Activated naive CD4-positive, alpha-beta T cell treated with anti-CD3 and anti-CD28 coated beads for 36 hours (primary cell): ENCODE measurements at places on chromosomes 2 and 18. TPM values are rescaled to one million over a fixed set of nuclear protein-coding genes. Genes with fewer than 3 reads are reported as not detected.

INPP5D gene
- total RNA-seq: 50.9 TPM

PSMA8 gene
- 2.1 TPM for total RNA-seq

GLS gene
- total RNA-seq: 248 TPM

WDR7 gene
- 19.5 TPM for total RNA-seq

ALLC gene
- not detected for total RNA-seq

SLC40A1 gene
- 3.8 TPM for total RNA-seq

SRD5A2 gene
- not detected for total RNA-seq

DNA sequence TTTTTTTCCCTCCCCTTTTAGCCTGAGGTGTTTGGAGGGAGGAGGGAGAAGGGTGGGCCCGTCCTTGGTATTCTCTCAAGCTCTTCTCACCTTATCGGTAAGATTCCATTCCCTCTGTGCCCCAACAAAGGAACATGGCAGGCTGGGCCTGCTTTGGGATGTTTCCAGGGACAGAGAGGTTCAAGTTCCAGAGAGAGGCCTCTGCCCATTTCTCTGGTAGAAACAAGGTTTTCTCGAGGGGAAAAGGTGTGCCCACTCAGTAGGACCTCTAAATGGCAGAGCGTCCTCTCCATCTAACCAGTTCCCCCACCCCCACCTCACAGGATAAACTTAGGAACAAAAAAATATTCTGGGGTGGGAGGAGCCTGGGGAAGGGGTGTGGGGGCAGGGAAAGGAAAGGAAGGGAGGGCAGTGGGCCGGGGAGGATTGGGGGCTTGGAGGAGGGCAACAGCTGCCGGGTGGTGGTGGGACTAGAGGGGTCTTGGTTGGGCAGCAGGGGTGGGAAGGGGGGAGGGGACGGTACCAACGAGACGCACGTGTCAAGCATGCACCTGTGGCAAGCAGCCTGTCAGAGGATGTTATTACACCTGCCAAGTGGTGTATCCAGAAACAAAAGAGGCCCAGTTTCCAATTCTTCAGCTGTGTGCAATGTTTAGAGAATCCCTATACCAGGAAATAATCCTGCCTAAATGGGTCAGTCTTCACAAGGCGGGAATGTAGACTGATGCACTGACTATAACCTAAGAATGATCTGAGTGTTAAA lies 2.1 kb downstream of the PCBP1 start:
- H3K36me3 ChIP-seq: peaks cover 38% of the 10 kb centered on the region
- H3K27ac ChIP-seq: peak overlapping the region; percentile 100
- peak overlapping the region; percentile 97 for H3K4me3 ChIP-seq

- no peak overlapping the region for H3K27ac ChIP-seq
- no peaks in the 10 kb centered on the region for H3K36me3 ChIP-seq
- no peak for DNase-seq
Observed at GRCh38 chr2:98372579-98372978, 26.3 kb downstream of the CNGA3 start.

- no peaks in the 10 kb centered on the region for H3K36me3 ChIP-seq
- no peak overlapping the region for H3K27ac ChIP-seq
- DNase-seq: no peak
- no peaks in the 10 kb centered on the region for H3K27me3 ChIP-seq
Observed at GRCh38 chr18:56200381-56200911, 437.9 kb downstream of the TXNL1 start.

- H3K36me3 ChIP-seq: no peaks in the 10 kb centered on the region
- DNase-seq: no peak
- peaks cover 1% of the 10 kb centered on the region for H3K4me1 ChIP-seq
- no peak overlapping the region for H3K27ac ChIP-seq
Observed at GRCh38 chr2:147170932-147171331, 673.9 kb upstream of the ACVR2A start.

DNA sequence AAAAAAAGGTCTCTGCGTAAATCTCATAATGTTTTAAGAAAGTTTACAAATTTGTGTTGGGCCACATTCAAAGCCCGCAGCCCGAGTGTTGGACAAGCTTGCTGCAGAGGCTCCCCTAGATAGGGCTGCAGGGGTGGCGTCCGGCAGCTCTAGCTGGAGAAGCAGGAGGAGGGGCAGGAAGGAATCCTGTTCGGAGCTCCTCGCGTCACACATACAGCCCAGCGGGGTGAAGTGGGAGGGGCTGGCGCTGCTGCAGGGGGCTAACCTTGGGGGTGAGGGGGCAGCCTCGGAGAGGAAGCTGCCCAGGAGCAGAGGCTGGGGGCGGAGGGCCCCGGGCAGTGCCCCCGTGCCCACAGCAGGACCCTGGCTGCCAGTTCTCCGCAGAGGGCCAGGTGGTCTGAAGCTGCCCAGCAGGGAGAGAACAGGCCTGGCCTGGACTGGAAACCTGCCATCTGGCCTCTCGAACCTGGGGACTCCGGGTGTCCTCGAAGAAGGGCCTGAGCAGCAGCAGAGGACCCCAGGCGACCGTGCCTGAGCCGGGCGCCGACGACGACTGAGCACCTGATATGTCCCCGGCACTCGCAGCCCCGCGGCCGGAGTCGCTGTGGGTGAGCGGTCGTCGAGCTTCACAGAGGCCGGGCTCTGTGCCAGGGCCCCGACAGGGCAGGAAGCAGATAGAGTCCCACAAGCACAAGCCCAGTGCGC lies 2.6 kb upstream of the GPR35 start:
- no peaks in the 10 kb centered on the region for H3K27me3 ChIP-seq
- H3K36me3 ChIP-seq: peaks cover 4% of the 10 kb centered on the region
- peak overlapping the region; percentile 59 for H3K27ac ChIP-seq
- peak; percentile 68 for DNase-seq
- peaks cover 55% of the 10 kb centered on the region for H3K4me1 ChIP-seq
- H3K4me3 ChIP-seq: peak overlapping the region; percentile 23

DNA sequence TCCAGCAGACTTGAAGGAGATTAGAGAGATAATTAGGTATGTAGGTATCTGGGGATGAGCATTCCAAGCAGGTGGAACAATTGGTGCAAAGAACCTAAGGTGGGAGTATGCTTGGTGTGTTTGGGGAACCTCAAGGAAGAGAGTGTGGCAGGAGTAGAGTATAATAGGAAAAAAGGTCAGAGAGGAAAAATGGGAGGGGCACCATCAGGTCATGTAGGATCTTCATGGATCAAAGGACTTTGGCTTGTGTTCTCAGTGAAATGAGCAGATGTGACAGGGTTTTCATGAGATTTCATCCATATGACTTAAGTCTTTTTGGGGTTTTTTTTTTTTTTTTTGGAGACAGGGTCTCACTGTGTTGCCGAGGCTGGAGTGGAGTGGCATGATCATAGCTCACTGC lies 47.3 kb downstream of the RBBP8 start:
- H3K27ac ChIP-seq: no peak overlapping the region
- no peak for DNase-seq

DNA sequence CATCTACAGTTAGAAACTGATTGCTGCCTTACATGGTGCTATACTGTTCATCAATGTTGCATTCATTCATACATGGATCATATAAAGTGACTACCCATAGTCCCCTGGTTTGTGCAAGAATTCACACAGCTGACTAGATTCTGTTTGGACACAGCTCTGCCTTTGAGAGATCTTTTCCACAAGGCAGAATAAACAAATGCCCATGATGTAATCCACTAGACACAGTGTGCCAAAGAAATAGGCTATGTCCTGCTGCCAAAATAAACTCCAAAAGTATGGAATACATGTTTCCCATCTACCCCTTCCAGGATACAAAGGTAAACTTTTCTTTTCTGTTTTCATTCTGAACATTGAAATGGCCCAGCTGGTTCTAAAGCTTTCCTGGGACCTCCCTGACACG lies 269.4 kb upstream of the CHAC2 start:
- no peaks in the 10 kb centered on the region for H3K36me3 ChIP-seq
- H3K4me1 ChIP-seq: no peaks in the 10 kb centered on the region
- no peak overlapping the region for H3K4me3 ChIP-seq
- no peaks in the 10 kb centered on the region for H3K27me3 ChIP-seq
- H3K27ac ChIP-seq: no peak overlapping the region

DNA sequence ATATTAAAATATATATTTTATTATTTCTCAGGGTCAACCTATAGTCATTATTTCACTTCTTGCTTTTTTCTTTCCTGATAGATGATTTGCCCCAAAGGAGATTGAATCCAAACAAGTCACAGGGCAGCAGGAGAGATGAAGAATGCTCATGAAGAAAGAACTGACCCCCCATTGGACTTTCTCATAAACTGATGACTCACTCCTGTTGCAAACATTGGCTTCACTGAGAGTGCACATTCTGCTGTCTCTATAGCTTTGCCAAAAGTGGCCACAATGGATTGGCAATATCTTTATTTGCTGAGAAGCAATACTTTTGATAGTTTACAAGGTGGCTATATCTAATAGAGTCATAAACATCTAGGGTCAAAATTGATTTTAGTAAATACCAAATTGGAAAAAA lies 55.9 kb upstream of the ZNF385B start:
- no peak for DNase-seq
- H3K4me1 ChIP-seq: no peaks in the 10 kb centered on the region
- H3K27me3 ChIP-seq: no peaks in the 10 kb centered on the region
- H3K27ac ChIP-seq: no peak overlapping the region

DNA sequence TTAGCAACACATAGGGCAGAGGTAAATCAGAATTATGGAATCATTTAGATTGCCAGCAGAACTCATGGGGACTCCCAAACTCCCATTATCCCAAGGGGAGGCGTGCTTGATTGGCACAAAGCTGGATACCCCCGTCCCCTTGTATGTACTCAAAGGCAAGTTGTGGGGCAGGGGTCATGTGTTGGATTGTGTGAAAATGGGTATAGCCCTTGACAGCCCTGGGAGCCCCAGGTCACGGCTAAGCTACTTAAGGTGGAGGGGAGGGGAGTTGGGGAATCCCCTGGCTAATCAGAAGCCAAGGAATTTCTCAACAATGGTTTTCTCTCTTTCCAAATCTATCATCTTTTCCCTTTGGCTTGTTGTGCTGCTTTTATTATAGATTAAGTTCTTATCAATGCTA lies 32.7 kb downstream of the CLIP4 start:
- peaks cover 19% of the 10 kb centered on the region for H3K36me3 ChIP-seq
- no peak overlapping the region for H3K27ac ChIP-seq
- DNase-seq: no peak

- peak overlapping the region; percentile 100 for H3K27ac ChIP-seq
- H3K4me3 ChIP-seq: peak overlapping the region; percentile 100
Observed at GRCh38 chr2:126657148-126657635, 1.2 kb downstream of the GYPC start.

- no peak for DNase-seq
- H3K27ac ChIP-seq: no peak overlapping the region
- H3K27me3 ChIP-seq: no peaks in the 10 kb centered on the region
- no peaks in the 10 kb centered on the region for H3K36me3 ChIP-seq
- H3K4me1 ChIP-seq: no peaks in the 10 kb centered on the region
Observed at GRCh38 chr2:16644221-16644925, 21.3 kb downstream of the CYRIA start.

- peaks cover 70% of the 10 kb centered on the region for H3K27me3 ChIP-seq
- H3K36me3 ChIP-seq: no peaks in the 10 kb centered on the region
- DNase-seq: no peak
- no peak overlapping the region for H3K27ac ChIP-seq
- H3K4me1 ChIP-seq: peaks cover 4% of the 10 kb centered on the region
Observed at GRCh38 chr18:10454681-10455557, 484 bp downstream of the APCDD1 start.

DNA sequence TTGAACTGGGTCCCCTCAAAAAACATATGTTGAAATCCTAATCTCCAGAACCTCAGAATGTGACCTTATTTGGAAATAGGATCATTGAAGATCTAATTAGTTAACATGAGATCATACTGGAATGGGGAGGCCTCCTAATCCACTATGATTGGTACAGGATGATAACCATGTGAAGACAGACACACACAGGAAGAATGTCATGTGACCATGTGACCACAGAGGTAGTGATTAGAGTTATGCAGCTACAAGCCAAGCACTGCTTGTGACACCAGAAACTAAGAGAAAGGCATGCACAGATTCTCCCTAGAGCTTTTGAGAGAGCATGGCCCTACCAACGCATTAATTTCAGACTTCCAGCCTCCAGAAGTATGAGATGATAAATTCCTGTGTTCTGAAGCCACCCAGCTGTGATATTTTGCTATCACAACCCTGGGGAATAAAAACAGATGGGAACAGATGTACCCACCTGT lies 47.0 kb upstream of the TGIF1 start:
- no peaks in the 10 kb centered on the region for H3K27me3 ChIP-seq
- H3K27ac ChIP-seq: no peak overlapping the region
- peaks cover 24% of the 10 kb centered on the region for H3K4me1 ChIP-seq
- no peak overlapping the region for H3K4me3 ChIP-seq

DNA sequence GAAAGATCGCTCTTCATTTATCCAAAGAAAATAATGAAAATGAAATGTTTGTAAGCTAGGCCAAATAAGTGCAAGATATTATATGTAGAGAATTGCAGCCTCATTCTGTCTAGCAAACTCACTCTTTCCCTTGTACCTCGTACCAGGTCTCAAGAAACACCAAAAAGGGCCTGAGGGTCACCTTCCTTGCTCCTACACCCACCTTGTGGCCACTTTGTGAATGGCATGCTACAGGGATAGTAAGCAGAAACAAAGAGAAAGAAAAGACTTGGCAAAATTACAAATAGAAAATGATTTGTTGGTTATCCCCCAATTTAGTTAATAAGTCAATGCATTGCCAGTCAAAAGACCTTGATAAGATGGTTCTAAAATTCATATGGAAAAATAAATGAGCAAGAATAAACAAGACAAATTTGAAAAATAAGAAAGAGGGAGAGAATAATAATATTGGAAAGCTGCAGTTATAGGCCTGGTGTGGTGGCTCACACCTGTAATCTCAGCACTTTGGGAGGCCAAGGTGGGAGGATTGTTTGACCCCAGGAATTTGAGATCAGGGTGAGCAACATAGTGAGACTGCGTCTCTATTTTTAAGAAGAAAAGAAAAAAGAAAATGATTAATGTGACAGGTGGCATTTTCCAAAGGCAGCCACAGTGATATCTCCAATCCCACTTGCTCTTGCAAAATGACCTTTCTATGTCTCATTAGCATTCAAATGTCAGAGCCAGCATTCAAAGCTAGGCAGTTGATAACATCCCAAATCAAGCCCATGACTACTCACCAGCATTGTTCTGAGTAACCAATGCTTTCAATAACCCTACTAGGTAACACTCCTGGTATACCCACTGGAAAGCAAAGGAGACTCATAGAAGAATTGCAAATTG lies 38.8 kb upstream of the BMP10 start:
- no peaks in the 10 kb centered on the region for H3K27me3 ChIP-seq
- DNase-seq: peak; percentile 92
- H3K27ac ChIP-seq: peak overlapping the region; percentile 68
- no peaks in the 10 kb centered on the region for H3K36me3 ChIP-seq
- H3K4me1 ChIP-seq: peaks cover 34% of the 10 kb centered on the region

GRCh38 chr2:98806236-98806697 lies 75.3 kb upstream of the MGAT4A start:
- no peak overlapping the region for H3K4me3 ChIP-seq
- no peak overlapping the region for H3K27ac ChIP-seq
- no peaks in the 10 kb centered on the region for H3K36me3 ChIP-seq

GRCh38 chr2:191979221-191979730 lies 132.4 kb upstream of the CAVIN2 start:
- H3K36me3 ChIP-seq: no peaks in the 10 kb centered on the region
- no peak for DNase-seq
- H3K4me1 ChIP-seq: no peaks in the 10 kb centered on the region
- no peak overlapping the region for H3K27ac ChIP-seq
- no peak overlapping the region for H3K4me3 ChIP-seq
